ENCODE measurements at places on chromosomes 7 and 10.

DNA sequence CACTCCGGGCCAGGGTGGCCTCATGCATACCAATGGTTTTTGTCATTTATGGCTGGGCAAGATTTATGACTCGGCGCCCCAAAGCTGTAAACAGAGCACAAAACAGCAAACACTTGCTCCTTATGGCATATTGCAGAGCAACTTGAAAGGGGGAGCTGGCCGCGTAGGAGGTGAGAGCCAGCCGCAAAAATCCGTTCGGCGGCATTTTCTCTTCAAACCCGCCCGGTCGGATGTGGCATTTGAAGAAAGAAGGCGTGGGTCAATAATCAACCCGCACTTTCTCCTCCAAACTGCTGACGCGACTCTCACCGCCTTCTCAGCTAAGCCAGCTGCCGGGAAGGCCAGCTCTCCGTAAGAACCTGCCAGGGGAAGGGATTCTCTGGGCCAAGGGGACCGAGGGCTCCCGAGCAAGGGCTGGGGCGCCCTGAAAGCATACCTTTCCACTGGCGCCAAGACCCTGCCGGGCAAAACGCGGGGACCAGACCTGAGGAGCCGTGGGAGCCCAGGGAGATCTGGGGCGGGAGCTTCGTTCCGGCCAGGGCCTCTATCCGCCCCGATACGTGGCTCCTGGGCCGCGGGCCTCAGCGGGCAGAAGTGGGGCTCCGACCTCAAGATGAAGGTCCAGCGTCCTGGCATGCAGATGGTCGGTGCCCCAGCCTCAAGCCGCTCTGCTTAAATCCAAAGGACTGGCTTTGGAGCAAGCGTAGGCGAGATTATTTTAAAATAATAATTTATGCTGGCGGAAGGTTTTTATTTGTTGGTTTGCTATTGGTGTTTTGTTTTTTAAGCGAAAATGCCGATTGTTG lies 12.9 kb upstream of the HOXA2 start:
- DNase-seq, result no peak

GRCh38 chr7:82156168-82156567 lies 287.4 kb downstream of the CACNA2D1 start:
- DNase-seq, result no peak

- DNase-seq, result no peak
These were observed 988.4 kb downstream of the KCNMA1 start for GRCh38 chr10:76649254-76649653.

- no peak for DNase-seq
These were observed 292.4 kb upstream of the NPSR1 start for GRCh38 chr7:34365611-34366010.

- no peak for DNase-seq
These were observed 67.2 kb downstream of the ATAD1 start for GRCh38 chr10:87750817-87751216.

- no peak for DNase-seq
These were observed 162.9 kb upstream of the NRP1 start for GRCh38 chr10:33497338-33497737.

DNA sequence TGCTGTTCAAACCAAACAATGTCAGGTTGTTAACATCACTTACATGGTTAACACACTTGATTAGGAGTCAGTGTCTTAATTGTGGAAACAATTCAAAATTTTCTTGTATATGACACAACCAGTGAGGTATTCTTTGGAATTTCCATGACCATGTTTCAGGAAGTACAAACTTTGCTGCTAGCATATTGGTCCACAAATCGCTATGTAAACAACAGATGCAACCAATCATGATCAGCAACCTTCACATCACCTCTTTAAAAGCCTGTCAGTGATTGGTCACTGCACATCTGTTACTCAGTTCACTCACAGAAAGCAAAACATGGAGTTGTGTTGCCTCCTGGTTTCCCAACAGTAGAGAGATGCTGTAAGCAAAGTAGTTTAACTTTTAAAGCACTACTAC lies 108.9 kb upstream of the FAM3C start:
- no peak for DNase-seq

DNA sequence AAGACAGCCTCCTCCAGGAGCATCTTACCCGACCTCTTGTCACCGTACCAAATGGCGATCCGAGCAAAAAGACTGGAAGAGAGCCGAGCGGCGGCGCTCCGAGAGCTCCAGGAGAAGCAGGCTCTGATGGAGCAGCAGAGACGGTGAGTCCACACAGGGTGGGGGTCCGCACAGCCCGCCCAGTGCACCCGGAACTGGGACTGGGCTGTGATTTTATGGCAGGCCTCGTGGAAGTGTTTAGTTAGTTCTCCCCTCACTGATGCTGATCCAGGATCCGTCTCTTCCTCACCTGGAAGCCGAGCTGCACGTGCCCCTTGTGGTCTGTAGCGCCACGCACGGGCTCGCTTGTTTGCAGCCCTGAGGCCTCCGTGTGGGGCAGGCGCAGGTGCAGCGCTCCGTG lies 19.6 kb downstream of the LRRC27 start:
- no peak for DNase-seq

DNA sequence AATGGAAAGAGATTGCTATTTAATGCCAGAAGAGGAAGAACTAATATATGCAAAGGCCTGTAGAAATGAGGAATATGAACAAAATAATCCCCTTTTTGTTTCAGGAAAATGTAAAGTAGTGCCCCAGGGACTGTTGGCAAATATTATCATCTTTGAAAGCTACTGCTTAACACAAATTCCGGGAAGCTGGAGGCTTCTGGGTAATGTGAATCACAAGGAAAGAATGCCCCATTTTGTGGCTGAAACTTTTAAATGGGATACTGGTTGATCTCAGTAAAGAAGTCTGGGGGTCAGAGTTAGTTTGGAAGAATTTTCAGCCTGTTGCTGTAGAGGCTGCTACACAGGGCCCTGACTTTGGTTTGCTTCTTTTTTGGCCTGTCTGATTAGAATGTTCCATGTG lies 141.0 kb downstream of the PTEN start:
- DNase-seq, result no peak

DNA sequence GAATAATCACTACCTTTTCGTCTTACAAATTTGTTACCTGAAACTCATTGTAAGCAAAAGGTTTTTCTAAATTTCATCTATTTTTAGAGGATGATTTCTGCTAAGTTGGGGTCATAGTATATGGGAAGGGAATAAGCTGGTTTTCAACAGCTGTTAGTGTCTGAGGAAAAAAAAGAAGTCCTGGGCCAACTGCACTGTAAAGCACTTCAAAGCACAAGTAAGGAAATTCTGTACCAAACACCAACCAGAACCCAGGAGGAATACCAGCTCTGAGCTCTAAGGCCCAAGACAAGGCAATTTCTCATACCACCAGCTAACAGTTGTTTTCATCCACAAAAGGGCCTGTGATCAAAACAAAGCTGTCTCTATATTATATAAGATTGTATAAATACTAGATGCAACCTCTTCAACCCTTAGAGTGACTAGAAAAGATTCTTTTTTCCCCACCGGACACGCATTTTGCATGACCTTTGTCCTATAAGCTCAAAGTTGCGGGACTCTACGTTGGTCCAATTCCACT lies 6.1 kb upstream of the MEOX2 start:
- no peak for DNase-seq

GRCh38 chr10:64033711-64034110 lies 512.5 kb downstream of the REEP3 start:
- DNase-seq, result no peak

GRCh38 chr7:118312966-118313365 lies 88.5 kb downstream of the ANKRD7 start:
- no peak for DNase-seq

DNA sequence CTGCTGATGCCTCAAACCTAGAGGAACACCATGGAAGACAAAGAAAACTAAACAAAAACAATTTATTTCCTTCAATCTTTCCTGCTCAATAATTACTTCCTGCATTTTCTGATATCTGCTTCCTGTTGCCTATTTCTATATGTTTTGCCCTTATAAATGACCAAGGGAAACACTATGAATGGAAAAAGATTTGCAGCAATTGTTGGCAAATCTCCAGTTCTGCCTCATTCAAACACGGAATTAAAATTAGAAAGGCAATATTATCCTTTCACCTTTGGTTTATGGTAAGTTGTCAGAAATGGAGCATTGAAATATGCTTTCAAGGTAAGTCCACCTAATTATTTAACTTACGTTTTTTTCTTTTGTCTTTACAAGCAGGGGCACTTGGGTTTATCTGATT lies 552.2 kb upstream of the ANKRD30A start:
- no peak for DNase-seq

DNA sequence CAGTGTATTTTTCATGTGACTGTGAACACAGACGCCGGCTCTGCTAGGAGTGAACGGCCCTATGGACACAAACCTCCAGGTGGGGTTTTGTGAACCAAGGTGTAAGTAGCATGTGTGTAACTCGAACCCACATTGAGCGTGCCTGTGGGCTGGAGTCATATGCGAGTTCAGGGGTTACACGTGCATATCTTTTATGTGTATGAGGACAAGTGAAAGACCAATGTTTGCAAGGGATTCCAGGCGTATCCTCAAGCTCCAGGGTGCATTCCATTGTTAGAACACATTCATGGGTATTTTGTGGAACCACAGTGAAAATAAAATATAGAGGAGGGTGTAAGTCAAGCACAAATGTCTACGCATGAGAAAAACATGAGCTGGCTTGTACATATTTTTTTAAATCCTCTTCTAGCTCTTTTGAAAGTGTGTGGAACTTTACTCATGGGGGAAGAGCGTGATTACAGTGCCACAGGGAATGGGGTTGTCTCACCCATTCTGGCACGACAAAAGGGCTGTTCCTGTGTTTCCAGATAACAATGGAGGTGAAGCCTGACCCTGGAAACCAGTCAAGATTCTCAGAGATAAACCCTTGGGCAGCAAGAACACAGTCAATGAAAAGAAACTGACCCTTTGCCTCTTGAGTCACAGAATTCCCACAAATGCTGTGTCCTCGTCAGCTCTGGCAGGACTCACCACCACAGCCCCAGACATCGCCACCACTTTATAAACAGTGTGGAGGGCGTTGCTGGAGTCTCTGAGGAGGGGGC lies 37.0 kb upstream of the GOT1 start:
- no peak for DNase-seq

GRCh38 chr7:127438836-127439235 lies 46.3 kb upstream of the ZNF800 start:
- DNase-seq, result no peak

GRCh38 chr10:36783400-36783799 lies 342.0 kb upstream of the ANKRD30A start:
- no peak for DNase-seq

- no peak for DNase-seq
These were observed 139.8 kb upstream of the AOAH start for GRCh38 chr7:36863901-36864701.

DNA sequence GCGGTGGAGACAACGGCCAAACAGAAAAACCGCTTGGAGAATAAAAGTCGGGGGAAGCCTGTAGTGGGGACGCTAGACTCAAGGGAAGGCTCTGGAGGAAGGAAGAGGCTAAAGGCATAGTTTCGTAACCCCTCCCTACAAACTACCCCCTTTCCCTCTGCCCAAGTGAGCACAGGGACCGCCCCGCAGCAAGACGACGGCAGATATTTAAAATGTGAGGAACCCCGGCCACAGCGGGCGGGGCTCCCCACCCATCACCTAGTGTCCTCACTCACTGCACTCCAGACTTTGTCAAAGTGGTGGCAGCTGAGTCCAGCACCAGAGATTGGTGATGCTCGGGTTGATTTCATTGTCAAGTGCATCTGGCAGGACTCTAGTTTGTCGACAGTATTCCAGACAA lies 69.1 kb downstream of the PRKAG2 start:
- DNase-seq, result no peak

DNA sequence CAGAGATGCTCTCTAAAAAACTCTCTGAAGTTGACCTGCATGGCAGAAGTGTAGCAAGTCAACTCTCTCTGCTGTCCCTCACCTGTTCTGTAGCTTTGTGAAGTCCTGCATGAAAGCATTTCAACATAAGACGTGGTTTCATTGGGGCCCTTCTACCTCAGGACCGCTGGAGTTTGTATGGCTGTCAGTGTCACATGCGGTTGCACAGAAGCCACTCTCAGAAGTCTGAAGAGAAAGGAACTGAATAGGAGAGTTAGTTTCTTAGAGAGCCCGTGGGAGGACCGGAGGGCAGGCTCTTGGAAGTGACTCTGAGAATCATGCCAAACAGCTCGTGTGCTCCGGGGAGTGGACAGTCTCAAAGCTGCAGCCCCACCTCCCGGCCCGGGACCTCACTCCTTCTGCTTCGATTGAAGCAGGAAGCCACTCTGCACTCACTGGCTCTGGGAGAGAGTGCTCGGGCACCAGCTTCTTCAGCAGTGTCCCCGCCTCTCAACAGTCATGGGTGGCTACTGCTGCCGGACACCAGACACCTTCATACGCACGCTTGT lies 486.7 kb downstream of the SDK1 start:
- DNase-seq, result no peak

DNA sequence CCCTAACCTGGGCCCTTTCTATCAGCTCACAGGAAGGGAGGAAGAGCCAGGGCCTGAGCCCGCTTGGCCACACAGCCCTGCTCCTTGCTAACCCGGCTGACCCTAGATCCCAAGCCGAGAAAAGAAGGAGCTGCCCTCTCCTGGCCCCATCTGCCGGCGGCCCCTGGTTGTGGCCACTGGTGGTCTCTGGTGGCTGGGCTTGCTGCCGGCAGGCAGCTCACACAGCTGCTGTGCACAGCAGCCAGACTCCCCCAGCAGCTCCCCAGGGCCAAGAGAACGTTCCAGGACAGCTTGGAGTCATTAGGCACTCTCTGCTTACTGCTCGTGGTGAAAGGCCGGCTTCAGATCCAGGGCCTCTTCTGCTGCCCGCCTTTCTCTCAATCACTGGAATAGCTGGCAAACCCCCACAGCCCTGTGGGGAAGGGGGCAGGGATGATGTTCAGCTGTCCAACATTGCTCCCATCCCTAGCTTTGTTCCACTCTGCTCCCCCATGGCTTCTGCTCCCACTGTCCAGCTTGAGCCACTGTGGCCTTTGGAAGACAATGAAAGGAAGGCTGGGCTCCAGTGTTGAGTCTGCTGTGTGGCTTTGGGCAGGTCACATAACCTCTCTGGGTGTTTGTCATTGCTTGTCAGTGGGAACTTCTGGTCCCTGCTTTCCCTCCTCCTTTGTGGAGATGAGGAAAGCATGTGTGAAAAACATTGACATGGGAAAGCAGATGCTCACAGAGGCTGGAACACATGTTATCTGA lies 35.4 kb upstream of the COL13A1 start:
- DNase-seq, result no peak

DNA sequence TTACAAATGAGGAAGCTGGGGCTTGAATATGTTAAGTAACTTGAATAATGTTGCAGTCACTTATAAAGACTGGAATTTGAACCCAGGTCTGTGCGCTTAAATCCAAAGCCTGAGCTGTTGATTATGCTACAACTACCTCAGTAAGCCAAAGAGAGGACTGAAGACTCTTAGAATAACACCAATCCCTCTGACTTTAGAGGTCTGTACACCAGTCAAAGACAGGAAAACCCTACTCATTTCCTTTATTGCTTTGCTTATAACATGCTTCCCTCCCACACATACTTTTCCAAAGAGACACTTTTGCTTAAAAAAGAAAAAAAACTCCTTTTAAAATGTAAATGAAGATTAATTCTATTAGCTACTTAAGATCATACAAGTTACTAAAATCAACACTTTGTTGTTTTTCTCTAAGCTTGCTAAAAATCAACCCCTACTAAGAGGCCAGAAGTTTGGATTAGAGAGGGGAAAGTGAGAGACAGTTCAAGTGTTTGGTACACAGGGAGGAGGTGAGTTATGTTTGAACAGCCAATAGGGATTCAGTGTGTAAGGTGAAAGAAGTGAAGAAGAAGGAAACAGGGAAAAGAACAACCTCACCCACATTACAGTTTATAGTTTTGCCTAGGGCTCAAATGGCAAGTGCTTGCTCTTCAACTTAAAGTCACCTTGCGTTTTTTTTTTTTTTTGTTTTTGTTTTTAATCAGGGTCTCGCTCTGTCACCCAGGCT lies 74.8 kb downstream of the MDH2 start:
- no peak for DNase-seq

Measured in gastrocnemius medialis (tissue), 4 donors.